Dermis blood vessel endothelial cell (primary cell): ENCODE measurements at places on chromosomes 2 and 18. TPM values are rescaled to one million over a fixed set of nuclear protein-coding genes. Genes with fewer than 3 reads are reported as not detected.

Gene EN1
- not detected in 2 replicates for total RNA-seq

Gene FEV
- not detected in 2 replicates for total RNA-seq

Gene LDLRAD4
- 15.9 and 20.1 TPM in 2 replicates for total RNA-seq

Gene POTEC
- total RNA-seq: not detected in 2 replicates

Gene GCG
- not detected in 2 replicates for total RNA-seq
